ENCODE measurements at places on chromosomes 1 and 21.

DNA sequence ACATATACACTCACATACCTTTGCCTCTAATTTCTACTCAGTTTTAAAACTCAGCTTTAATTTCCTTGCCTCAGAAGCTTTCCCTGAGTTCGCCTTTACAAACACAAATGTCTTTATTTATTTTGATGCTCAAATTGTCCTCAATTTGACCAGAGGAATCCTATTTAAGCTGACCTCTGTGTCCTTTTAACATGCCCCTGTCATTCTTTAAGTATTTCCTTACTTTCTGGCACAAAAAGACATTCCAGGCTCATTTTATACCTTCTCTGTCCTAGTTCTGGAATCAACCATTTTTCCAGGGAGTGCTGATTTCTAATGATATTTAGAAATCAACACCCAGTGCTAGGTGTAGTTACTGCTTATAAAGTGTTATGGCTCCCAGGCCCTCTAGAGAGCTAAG is 82.5 kb downstream of the OSBPL9 start:
- DNase-seq: no peak

DNA sequence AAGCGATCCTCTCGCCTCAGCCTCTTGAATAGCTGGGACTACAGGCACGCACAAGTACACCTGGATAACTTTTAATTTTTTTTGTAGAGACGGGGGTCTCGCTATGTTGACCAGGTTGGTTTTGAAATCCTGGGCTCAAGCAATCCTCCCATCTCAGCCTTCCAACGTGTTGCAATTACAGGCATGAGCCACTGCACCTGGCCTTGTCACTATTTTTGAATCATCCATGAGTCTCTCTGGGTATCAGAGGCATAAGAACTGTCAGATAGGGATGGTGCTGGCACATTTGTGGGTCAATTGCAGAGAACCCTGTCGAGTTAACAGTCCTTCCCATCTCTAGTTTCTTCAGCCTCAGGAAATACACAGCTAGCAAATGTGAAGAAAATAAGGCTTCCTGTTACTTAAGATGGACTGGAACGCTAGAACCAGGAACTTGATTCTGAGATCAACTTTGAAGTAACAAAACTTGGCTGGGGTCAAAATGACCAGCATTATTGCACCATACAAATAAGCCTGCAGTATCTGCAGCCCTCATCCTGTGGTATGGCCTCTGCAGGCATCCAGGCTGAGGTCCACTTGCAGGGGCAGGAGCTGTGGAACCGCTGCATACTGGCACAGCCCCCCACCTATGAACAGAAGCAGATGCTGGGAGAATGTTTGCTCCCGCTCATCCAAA is 124.3 kb upstream of the GADD45A start:
- no peak for DNase-seq

GRCh38 chr1:171983584-171983983 is 142.3 kb downstream of the DNM3 start:
- no peak for DNase-seq

- no peak for DNase-seq
These were observed 184.6 kb upstream of the DUSP10 start for GRCh38 chr1:221926441-221926840.

- no peak for DNase-seq
These were observed 19.8 kb upstream of the UBXN10 start for GRCh38 chr1:20166051-20166450.

Measured in cortex of kidney (tissue), 1 donor.